ENCODE measurements at places on chromosomes 2 and 18. TPM values are rescaled to one million over a fixed set of nuclear protein-coding genes. Genes with fewer than 3 reads are reported as not detected.

DNA sequence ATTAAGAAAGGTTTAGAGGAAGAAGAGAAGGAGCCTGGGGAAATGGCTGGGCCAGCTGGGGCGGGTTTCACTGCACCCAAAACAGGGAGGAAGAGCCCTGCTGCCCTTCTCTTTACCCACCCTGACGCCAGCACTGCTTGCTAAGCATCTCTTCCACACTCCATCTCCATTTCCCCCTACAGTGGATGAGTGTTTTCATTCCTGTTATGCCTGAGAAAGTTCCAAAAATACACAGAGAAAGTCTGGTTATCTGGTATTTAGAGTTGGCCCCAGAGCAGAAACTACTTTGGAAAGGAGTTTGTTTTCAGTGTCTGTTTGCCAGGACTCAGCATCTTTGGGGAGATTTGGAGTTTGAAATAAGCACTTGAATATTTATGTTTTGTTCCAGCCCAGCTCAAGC, 451.0 kb downstream of the SLC4A3 start:
- peak; percentile 51 for DNase-seq

GRCh38 chr2:205543937-205544702, 138.2 kb upstream of the NRP2 start:
- no peak for DNase-seq

DNA sequence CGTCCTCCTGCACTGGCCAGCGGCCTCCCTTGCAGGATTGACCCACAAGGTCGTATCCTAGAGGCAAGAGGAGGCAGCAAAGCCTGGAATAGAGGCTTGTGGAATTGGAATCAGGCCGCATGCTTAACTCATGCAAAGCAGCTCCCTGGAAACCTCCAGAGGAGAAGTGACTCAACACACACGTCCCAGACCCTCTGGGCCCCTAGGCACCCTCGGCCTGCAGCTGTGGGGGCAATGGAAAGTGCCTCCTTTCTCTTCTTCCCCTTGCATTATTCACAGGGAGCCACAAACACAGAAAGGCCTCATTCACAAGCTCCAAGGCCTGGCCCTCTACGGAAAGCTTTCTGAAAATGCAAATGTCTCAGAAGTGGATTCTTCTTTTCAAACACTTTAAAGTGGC, 19.6 kb downstream of the SPATA3 start:
- no peak for DNase-seq

GRCh38 chr2:7201851-7202250, 284.6 kb downstream of the RNF144A start:
- no peak for DNase-seq

- DNase-seq = no peak
These were observed 31.2 kb upstream of the STPG4 start for GRCh38 chr2:47186351-47186750.

GRCh38 chr2:75560768-75561565, at the start of gene EVA1A:
TSS of gene EVA1A (minus strand) at chr2:75560939. CDS start at chr2:75518140, 42,799 bp downstream.
- no peak for DNase-seq

DNA sequence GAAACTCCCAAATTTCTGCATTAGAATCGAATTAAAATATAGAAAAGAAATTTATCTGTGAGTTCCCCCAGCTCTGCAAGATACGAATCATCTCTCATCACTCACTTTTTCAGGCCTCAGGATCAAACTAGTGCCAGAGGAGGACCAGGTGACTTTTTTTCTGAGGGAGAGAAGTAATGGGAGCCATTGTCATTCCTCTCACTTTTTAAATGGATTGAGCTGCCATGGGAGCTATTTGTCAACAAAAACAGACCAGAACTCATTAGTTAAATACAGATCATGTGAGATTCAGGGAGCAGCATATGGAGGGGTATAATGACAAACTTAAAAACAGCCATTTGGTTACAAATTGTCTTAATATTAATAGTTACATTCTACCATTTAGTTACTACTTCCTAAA, 594.4 kb downstream of the DPP10 start:
- no peak for DNase-seq

DNA sequence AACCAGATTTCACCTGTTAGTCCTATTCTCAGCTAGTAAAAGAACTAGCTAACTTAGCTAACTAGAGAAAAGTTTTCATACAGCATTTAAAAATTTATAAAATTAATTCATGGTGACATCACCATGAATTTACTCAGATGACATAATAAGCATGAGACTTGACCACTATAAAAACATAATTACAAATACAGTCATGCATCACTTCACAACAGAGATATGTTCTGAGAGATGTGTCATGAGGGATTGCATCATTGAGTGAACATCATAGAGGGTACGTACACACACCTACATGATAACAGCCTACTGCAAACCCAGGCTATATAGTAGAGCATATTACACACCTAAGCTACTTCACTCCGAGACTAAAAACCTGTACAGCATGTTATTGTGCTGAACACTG, 481.3 kb upstream of the CHAC2 start:
- no peak for DNase-seq

GRCh38 chr18:9792565-9793245, 84.6 kb downstream of the RAB31 start:
- DNase-seq = no peak

DNA sequence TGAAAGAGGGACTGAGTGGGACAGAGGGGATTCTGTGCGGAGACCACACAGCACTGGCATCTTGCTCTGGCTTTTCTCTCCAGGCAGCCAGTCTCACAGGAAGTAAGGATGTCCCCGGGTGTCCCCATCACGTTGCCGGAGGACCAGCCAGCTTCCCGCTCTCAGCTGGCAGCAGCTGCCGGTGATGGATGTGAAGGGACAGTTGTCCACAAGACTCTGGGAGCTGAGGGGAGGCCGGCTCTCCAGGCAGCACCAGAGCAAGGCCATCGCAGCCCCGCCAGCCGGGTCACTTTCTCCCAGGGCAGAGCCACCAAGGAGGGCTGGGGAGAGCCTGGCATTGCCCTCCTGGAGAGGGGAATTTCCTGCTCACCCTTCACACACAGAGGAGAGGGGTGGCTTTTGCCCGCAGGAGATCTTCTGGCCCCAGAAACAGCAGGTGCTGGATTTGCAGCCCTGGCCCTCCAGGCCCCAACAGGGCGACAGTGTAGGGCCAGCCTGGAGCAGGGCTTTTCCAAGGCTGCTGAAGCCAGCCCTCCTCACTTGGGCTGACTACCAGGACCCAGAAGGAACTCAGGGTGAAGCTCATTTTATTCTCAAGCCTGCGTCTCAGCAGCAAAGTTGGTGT, 24.0 kb upstream of the B3GNT7 start:
- no peak for DNase-seq

GRCh38 chr2:46144133-46144800, 152.9 kb upstream of the EPAS1 start:
- DNase-seq = no peak

DNA sequence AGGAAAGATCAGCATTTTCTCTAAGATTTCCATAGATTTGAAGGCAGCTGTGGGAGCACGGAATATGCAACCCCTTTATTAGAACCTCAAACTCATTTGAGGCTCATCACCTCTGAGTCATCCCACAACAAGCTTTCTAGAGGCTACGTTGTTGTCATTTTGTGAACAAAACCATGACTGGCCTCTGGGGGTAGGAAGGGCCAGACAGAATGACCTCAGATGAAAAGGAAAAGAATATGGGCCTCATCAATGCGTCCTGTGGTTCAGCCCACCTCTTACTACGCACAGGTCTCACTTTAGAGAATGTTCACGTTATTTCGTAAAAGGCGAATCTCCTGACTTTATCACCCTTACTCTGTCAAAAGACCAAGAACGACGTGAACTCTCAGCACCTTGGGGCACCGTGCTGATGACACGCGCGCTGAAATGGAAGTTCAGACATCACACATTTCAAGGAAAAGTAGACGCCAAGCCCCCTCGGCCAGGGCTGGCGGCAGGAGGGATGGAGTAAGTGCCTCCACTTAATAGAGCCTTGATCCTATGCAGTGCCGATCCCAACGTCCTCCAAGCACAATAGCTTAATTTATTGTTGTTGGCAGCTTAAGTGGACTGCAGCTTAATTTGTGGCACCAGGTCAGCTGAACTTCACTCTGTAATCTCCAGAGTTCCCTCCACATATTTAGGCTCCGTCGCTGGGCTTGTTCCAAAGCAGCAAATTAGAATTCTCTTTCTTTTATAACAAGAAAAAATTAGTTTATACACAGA, 208.3 kb downstream of the EIPR1 start:
- DNase-seq = no peak

DNA sequence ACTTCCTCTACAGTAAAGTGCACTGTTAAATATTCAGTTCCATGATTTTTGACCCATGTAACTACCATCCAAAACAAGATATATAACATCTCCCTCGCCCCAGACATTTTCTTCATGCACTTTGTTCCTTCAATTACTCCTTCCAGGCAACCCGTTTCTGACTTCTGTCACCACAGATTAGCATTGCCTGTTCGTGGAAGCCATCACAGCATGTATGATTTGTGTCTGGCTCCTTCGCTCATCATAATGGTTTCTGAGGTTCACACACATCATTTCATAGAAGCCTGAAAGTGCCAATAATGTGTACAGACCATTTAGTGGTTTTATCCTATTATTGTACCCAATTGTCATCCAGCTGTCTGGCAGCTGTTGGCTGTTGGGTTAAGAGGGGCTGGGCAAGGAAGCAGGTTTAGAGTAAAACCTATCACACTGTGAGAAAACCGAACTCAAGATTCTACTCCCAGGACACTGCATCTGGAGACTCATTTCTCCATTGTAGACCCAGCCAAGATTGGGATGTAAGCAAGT, 16.1 kb downstream of the ARHGAP28 start:
- DNase-seq = no peak

GRCh38 chr2:186588421-186588820, 1.4 kb upstream of the ITGAV start:
- no peak for DNase-seq

GRCh38 chr18:58863539-58864145, 1.0 kb upstream of the ZNF532 start:
- DNase-seq = no peak

DNA sequence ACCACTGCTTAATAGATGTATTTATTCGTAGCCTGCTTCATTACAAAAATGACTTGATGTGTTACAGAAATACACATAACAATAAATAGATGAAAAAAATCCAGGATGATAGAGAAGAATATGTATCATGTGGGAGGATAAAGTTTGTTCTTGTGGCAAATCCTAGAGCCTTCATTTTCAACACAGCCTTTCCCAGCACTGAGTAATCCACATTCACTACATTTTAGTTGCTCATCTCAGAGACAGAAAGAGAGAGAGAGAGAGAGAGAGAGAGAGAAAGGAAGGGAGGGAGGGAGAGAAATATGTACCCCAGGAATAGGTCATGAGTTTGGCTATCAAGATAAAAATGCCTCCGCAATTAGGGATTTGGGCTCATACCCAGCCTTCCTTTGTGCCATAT, 144.3 kb downstream of the RBMS1 start:
- no peak for DNase-seq

LYPD1 gene
- 0.79 TPM for total RNA-seq

ANKRD30B gene
- total RNA-seq = not detected

SERPINB3 gene
- 0.16 TPM for total RNA-seq

NCKAP5 gene
- 14.4 TPM for total RNA-seq

BMP10 gene
- total RNA-seq = not detected

CYTIP gene
- total RNA-seq = 3.4 TPM

AGXT gene
- total RNA-seq = not detected

RIT2 gene
- 0.48 TPM for total RNA-seq

PLEK gene
- total RNA-seq = 12.4 TPM

EFHD1 gene
- total RNA-seq = 1.4 TPM
